ENCODE measurements at places on chromosomes 5 and 9.
A peak's percentile ranks its signal among the peaks of the same experiment; 100 is the strongest.

DNA sequence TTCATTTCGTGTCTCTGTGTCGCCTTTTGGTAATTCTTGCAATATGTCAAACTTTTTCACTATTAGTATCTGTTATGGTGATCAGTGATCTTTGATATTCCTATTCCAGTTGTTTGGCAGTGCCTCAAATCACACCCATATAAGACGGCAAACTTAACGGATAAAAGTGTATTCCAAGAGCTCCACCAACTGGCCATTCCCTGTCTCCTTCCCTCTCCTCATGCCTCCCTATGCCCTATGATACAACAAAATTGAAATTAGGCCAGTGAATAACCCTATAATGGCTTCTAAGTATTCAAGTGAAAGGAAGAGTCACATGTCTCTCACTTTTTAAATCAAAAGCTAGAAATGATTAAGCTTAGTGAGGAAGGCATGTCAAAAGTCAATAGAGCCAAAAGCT lies 74.8 kb downstream of the CDK5RAP2 start:
- no peak for DNase-seq

GRCh38 chr5:151205411-151205810 lies 18.5 kb downstream of the CCDC69 start:
- no peak for DNase-seq

- no peak for DNase-seq
Observed at GRCh38 chr5:27708534-27708933, 670.1 kb upstream of the CDH9 start.

DNA sequence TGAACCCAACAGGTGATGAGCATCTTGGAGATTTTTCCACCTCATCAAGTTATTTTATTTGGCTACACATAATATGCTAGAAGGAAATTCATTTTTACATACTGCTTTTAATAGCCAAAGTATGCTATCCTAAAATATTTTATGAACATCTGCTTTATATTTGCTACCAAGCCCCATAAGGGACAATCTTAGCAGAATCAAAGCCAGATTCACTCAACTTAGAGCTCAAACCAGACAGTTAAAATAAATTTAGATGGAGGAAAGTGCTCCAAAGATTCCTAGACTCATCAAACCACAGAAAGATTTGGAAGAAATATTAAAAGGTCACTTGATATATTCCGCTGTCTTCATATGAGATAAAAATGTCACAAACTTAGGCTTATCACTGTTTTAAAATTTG lies 637.1 kb upstream of the CCNG1 start:
- no peak for DNase-seq

GRCh38 chr5:41043109-41043747 lies 27.9 kb downstream of the MROH2B start:
- DNase-seq, result no peak

- no peak for DNase-seq
Observed at GRCh38 chr9:80871596-80871995, 817.8 kb downstream of the TLE1 start.

DNA sequence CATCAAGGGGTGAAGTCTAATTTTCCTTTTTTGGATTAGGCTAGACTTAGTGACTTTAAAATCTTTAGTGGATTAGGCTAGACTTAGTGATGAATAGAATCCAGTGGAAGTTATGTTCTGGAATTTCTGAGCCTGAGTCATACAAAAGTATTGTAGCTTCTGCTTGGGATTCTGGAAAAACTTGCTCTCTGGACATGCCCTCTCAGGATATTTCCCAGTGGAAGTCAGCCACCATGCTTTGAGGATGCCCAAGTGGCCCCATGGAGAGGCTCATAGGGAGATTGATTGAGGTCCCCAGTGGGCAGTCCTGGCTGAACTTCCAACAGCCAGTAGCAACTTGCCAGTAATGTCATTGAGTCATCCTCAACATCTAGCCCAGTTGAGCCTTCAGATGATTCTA lies 112.4 kb upstream of the PRLR start:
- DNase-seq, result no peak

DNA sequence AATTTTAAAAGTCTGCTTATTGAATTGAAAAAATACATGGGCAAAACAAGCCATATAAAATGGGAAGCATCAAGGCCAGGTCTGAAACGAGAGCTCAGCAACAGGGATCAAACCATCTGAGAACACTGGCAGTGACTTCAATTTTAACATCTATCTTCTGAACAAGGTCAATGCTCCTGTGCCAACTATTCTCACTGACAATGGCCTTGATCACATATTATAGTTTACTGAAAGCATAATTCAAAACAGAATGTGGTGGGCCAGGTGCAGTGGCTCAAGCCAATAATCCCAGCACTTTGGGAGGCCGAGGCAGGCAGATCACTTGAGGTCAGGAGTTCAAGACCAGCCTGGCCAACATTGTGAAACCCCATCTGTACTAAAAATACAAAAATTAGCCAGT lies 9.0 kb downstream of the ECPAS start:
- DNase-seq, result no peak

DNA sequence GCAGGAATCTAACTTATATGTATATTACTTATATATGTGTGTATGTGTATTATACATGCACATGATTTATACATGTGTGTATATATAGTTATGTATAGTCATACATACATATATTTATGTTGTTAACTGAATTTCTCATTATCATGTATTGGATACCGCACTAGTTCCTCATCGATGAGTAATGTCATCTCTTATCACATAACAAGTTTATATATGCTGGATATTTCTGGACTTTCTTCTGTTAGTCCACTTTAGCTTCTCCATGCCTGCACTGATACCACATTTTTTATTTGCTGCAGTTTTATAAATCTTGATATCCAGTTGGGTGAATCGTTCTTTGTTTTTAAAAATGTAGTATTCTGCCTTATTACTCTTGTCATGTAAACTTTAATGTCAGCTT lies 50.2 kb downstream of the APC start:
- no peak for DNase-seq

- DNase-seq, result no peak
Observed at GRCh38 chr5:58491216-58491892, at the start of gene GAPT. Gene GAPT, plus strand, starts transcription at chr5:58491435. Its CDS starts 3,102 bp downstream, at chr5:58494537.

- peak; percentile 12 for DNase-seq
Observed at GRCh38 chr5:100889165-100889743, 13.8 kb downstream of the ST8SIA4 start.

DNA sequence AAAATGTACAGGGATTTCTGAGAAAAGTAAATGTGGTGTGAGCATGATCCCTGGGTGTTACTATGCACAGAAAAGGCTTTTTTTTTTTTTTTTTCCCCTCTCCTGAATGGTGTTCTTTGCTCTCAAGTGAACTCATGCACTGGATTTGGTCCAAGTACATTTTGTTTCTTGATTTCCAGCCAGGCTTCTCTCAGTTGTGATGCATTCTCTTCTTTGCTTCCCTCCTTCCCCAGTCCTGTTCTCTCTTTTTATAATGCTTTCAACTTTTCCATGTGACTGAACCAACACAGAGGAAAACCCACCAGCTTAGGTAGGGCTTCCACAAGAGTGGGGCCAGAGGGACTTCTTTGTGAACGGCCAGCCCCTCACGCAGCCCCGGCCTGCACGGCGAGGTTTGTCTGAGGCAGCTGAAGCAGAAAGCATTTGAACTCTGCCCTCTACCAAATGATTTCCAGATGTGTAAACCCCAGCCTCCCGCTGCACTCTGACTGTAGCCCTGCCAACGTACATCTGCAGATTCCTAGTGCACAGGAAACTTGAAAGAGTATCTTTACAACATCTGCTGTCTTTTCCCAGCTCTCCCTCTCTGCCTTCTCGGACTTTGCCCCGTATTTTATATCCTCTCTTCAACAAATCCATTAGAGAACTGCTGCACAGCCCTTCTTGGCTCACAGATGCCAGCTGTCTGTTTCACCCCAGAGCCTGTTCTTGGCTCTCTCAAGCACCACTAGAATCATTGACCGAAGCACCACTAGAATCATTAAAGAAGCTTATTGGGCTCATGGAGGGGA lies 71.8 kb upstream of the CD180 start:
- no peak for DNase-seq

DNA sequence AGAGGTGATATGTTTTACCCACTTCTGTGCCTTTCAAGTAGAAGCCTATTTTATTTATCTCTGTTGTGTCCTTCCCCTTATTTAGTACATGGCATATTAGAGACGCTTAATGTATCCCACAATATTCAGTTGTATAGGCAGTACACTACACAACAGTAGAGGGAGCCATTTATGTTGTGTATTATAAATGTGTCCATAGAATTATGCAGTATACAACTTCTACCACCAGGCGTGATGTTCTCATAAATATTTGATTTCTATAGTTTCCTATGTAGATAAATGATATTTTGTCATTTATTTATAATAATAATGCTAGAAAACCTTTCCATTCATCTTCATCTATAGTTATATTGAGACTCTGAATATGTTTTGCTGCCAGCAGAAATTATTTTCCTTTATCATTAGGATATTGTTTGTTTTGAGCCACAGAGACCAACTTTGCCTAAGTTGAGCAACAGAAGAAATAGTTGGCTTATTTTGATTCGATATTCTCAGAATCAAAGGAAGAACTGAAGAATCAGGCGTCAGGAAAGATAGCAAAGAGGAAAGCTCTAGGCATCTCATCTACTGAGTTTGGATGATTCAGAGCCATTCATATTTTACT lies 81.7 kb downstream of the ADAMTS19 start:
- peak; percentile 12 for DNase-seq

DNA sequence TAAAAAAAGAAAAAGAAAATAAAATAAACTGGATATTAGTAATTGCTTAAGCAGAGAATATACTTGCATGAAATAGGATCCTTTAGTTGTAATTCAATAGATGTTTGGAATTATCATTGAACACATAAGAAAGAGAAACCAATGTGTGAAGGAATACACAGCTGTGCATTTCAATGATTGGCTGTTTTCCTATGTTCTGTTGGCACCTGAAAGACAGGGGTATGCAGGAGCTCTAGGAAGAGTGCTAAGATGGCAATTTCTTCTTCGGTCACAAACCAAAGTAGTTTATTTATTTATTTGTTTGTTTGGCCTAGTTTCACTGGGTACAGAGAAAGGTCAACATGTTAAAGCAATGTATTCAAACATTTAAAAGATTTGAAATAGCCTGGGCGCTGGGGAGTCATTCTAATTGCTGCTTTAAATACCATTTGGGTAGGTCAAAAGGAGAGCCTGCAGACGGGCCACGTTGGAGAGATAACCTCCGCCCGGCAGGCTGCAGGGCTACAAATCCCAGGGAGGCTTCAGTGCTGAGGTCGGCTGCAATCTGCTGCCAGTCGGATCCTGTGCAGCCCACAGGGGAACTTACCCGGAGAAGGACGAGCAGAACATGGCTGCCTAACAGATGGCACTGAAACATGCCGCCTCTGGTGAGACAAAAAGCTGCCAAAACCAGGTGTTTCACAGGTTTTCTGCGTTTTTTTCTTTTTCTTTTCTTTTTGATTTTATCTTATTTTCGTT lies 154.2 kb upstream of the TYRP1 start:
- no peak for DNase-seq

DNA sequence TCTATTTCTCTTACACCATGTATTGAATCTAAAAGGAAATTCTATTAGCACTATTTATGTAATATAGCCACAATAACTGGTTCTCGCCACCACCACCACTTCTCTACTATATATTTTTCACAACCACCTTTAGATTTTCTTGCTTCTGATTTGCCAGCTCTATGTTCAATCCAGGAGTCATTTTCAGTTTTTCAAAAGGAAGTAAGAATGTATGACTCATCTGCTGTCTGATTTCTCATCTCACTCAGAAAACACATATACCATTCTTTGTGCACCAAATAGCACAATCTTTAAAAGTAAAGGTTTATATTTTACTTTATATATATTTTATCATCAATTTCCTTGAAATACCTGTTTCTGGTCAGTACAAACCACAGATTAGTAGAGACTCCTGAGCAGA lies 1127.5 kb downstream of the TAF11L14 start:
- DNase-seq, result no peak

- DNase-seq, result no peak
Observed at GRCh38 chr9:118568704-118569103, 800.5 kb downstream of the BRINP1 start.

GRCh38 chr5:14356305-14356704 lies 213.2 kb downstream of the TRIO start:
- DNase-seq, result no peak

DNA sequence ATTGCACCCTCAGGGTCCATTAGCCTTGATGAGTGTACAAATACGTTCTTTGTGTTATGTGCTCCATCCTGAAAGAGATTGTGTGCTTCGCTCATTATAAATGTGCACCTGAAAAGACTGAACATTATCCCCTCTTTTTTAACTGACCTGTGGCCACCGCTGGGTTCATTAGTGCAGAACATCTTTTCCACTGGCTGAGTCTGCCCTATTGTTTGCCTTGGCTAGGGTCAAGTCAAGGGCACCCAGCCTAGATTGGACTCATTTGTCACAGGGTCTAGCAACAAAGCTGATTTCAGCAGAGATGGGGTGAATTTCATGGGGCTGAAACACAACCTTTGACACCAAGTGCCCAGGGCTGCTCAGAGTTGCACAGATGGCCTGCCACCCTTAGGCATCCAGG lies 764.1 kb upstream of the ARRDC3 start:
- no peak for DNase-seq

DNA sequence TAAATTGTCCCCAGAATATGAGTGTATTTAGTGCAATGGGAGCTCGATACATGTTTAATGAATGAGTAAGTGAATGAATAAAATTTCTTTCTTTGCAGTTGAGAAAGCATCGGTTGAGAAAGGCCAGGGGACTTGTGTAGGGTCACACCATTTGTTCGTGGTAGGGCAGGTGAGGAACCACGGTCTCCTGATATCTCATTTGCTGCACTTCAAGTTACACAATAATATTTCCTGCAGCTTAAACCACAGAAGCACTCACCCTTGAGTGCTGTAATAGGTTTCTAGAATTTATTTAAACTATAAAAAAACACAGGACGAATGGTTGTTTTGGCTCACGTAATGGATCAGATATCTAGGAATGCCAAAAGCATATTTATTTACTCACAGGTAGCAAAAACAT lies 429.8 kb downstream of the SPATA31D1 start:
- DNase-seq, result no peak

DNA sequence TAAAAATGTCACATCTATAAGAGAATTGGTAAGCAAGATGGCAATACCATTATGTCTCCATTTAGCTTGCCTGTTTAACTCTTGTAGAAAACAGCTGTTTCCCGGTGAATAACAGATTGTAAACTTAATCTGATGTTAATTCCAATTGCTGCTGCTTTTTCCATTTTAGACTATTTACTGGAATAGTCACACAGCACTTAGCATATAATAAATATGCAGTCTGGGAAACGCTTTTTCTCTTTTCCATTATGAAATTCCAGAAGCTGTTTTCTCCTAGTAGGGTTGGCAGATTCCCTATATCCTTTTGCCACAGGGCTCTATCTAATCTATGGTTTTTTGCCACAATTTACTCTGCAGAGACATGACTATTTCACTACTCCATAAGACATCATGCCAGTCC lies 148.0 kb downstream of the CEMIP2 start:
- DNase-seq, result no peak

DNA sequence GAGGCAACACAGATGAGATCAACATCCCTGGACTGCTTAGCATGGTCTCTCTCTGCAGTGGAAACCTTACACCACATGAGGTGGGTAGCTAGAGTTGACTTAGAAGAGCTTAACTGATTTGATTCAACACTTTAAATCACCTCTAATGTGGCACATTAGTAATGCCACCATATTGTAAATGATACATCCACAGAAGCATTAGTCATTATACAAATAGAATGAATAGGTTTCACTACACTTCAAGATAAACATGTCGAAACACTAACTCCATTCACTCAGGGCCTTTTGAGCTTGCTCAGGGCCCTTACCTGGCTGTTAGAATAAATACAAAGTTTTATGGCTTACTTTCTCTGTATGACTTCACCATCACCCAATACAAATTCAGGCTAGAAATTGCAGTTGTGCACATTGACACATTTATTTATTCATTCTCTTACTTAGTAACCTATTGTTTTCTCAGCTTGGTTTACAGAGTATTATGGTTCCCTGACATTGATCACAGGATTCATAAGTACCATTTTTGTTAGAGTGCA lies 9.3 kb upstream of the SMAD5 start:
- no peak for DNase-seq
